Activated CD4-positive, alpha-beta T cell treated with anti-CD3 and anti-CD28 coated beads, Interleukin-2, amount 10 ng/mL, durations not matched to agents 7 days and 5 days (primary cell): ENCODE measurements at places on chromosomes 16 and 17. TPM values are rescaled to one million over a fixed set of nuclear protein-coding genes. Genes with fewer than 3 reads are reported as not detected.

DHX8 gene
- total RNA-seq: 78.8 TPM

ZNF174 gene
- total RNA-seq: 11.4 TPM

- DNase-seq: peak; percentile 73
- H3K36me3 ChIP-seq: peaks cover 41% of the 10 kb centered on the region
- H3K27me3 ChIP-seq: no peaks in the 10 kb centered on the region
Measured at GRCh38 chr17:2087597-2088211, 32.8 kb downstream of the HIC1 start.

DNA sequence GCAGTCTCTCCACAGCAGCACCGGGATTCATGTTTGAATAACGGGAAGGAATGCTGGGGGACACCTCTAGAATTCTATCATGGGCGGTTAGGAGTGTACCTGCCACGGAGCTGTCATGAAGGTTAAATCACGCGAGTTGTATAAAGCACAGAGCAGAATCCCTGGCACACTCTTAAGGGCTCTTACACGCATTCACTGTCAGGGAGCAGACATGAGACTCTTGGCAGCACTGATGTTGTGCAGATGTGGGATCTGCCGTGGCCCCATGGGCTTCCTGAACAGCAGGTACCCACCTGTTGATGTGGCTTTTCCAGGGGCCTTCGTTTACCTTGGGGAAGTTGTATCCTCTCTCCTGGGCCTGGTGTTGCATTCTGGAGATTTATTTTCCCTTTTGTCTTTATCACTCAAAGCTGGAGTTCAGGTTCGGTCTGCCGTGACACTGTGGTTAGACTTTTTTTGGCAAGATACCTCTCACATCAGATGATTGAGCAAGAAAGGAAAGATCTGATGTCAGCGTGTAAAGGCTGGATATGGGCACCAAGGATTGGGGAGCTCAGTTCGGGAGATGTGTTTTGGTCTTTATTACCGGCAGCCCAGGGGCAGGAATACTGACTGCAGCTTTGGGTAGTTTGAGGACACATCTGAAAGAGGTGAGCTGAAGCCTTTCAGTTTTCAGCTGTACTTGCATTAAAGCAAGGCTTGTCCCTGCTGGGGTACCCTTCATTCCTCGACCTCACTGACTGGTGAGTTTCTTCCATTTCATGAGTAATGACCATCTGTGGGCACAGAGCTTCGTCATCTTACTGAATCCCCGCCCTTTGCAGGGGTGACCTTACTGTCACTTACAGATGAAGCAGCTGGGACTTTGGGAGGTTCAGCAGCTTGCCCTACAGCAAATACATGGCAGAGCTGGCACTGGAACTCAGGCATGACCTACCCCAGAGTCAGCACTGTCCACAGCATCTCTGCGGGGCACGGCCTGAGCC is 19.3 kb downstream of the KNOP1 start:
- no peak for DNase-seq
- H3K27me3 ChIP-seq: no peaks in the 10 kb centered on the region
- peak overlapping the region; percentile 39 for H3K27ac ChIP-seq
- H3K4me1 ChIP-seq: peaks cover 39% of the 10 kb centered on the region
- no peak overlapping the region for H3K4me3 ChIP-seq

GRCh38 chr17:32880671-32881453 is 3.9 kb upstream of the MYO1D start:
- no peak overlapping the region for H3K27ac ChIP-seq
- DNase-seq: no peak
- H3K27me3 ChIP-seq: peaks cover 19% of the 10 kb centered on the region
- no peaks in the 10 kb centered on the region for H3K36me3 ChIP-seq
- H3K4me3 ChIP-seq: no peak overlapping the region
- H3K4me1 ChIP-seq: peaks cover 10% of the 10 kb centered on the region

GRCh38 chr17:75487351-75488070 is 27.8 kb downstream of the CASKIN2 start:
- H3K4me3 ChIP-seq: peak overlapping the region; percentile 54
- H3K27me3 ChIP-seq: no peaks in the 10 kb centered on the region
- peak; percentile 67 for DNase-seq
- peak overlapping the region; percentile 96 for H3K27ac ChIP-seq

DNA sequence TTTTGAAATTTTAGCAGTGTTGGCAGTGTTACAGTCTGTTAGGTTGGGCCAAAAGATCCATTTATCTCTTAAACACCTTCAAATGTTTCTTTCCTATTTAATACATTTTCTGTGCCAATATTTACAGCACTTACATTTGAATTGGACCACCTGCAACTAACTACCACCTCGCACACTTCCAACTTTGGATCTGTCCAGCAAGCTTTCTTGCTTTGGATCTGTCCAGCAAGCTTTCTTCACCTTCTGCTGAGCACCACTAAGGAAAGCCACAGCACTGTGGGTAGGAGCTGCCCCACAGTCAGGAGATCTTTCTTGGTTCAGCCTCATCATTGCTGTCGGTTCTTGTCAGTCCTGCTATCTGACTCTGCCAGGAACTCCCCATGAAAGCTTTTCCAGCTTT is 129.3 kb downstream of the PHKB start:
- no peak overlapping the region for H3K4me3 ChIP-seq
- H3K27ac ChIP-seq: no peak overlapping the region
- no peaks in the 10 kb centered on the region for H3K27me3 ChIP-seq

DNA sequence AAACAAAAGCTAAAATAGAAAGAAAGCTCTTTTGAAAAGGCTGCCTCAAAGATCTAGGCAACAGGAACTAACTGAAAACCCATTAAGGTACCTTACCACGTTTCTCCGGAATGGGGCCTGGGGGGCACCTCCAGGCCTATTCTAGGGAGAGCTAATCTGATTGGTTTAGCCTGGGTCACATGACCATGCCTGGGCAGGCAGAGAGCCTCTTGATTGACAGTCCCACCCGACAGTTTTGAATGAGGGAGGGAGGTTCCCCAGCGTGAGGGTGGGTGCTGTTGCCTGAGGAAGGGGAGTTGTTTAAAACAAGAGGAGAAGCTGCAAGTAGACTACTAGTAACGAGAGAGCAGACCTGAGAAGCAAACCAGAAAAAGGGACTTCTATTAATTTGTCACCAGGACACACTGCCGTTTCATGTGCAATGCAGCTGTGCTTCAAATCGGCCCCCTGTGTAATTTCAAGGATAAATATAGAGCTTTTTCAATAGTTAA is 143.4 kb upstream of the HS3ST2 start:
- H3K36me3 ChIP-seq: no peaks in the 10 kb centered on the region
- DNase-seq: peak; percentile 28
- H3K27ac ChIP-seq: no peak overlapping the region
- no peak overlapping the region for H3K4me3 ChIP-seq

DNA sequence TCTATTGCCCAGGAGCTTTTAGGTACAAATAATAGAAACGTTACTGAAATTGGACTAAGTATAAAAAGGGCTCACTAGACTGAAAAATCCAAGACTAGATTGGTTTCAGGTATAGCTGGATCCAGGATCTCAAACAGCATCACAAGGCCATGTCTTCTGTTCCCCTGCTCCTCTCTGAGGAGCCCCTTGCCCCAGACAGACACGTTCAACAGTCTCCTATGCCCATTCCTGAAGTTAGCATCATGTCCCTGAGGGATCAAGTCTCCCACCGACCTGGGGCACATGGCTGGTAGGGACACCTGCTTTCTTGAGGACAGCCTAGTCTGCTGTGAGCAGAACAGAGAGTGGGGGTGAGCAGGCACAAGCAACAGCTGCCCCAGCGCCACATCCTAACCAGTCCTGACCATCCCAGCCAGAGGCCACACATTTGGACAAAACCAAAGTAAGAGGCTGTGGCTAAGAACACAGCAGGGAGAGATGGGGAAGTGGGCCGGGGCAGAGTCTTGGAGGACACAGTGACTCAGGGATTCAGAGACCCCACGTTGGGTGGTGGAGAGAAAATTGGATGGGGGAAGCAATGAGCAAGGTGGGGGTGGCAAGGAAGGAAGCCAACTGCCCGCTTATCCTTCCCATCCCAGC is 10.5 kb upstream of the MMP2 start:
- H3K36me3 ChIP-seq: no peaks in the 10 kb centered on the region
- no peak for DNase-seq
- H3K4me3 ChIP-seq: no peak overlapping the region

GRCh38 chr17:42274812-42275526 is 1.2 kb downstream of the STAT5B start:
- H3K36me3 ChIP-seq: peaks cover 22% of the 10 kb centered on the region
- H3K27ac ChIP-seq: peak overlapping the region; percentile 89
- peaks cover 55% of the 10 kb centered on the region for H3K4me1 ChIP-seq
- no peaks in the 10 kb centered on the region for H3K27me3 ChIP-seq

DNA sequence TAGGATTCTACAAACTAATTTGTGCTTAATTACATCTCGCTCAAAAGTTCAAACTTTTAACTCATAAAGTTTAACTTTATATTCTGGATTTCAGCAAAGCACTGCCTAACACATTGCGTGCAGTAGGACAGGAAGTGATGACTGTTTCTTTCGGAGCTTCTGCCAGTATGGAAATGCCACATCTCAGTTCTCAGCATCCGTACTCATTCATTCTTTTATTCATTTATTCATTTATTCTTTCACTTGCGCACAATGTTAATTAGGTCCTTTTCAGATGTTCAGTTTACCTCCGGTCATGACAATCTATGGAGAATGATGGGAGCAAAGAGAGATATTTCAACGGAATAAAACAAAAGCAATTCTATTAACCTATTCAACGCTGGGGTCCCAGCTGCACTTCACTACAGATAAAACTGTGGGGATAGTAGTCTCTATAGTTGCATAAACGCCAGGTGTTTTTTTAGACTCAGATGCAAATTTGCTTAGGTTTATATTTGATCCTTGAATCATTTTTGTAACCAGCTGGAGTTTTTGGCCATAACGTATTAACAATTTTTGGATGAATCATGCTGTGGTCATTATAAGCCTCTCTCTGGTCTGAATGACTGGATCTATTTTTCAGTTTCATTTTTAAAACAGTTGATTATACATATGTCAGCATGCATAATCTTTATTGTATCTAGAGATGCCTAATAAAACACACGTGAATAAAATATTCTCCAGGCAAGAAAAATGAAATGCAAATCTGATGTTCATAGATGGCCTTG is 143.9 kb downstream of the KCNJ2 start:
- H3K27me3 ChIP-seq: peaks cover 2% of the 10 kb centered on the region
- no peaks in the 10 kb centered on the region for H3K4me1 ChIP-seq
- DNase-seq: no peak
- no peak overlapping the region for H3K4me3 ChIP-seq
- H3K27ac ChIP-seq: no peak overlapping the region

DNA sequence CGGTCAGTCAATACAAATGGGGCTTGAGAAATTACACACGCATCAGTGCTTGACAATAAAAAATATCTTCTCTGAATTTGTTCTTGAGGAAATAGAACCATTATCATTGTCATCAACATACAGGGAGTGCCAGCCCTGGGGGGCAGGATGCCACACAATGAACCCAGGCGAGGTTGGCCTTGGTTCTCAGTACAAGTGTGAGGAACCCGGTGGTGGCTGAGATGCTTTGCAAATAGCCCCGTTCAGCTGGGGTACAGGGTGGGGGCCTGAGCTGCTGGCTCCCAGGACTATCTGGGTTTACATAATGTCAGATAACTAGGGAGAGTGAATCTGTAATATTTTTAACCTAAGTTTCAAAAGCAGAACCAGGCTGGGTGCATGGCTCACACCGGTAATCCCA is 112.8 kb upstream of the CDC42EP4 start:
- H3K27ac ChIP-seq: no peak overlapping the region
- H3K27me3 ChIP-seq: no peaks in the 10 kb centered on the region
- DNase-seq: no peak
- H3K4me1 ChIP-seq: peaks cover 3% of the 10 kb centered on the region
- no peak overlapping the region for H3K4me3 ChIP-seq
